ENCODE measurements at places on chromosomes 12 and 14.

DNA sequence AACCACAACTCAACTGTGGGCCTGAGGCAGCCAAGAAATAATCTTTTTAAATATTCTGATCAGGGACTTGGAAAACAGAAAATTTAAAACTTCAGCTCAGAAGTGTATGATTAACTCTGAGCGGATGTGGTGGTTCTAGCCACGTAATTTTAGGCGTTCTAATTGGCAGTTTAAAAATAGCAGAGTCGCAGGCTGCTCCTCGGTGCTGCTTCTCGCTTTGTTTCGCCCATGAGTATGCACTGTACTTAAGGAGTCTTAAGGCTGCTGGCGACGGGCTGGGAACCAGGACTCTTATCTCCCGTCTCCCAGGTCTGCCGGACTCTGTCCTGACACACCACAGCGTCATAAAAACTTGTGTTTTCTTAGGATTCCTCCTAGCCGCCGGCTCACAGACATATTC, 113.4 kb upstream of the PELI2 start:
- no peak for DNase-seq

DNA sequence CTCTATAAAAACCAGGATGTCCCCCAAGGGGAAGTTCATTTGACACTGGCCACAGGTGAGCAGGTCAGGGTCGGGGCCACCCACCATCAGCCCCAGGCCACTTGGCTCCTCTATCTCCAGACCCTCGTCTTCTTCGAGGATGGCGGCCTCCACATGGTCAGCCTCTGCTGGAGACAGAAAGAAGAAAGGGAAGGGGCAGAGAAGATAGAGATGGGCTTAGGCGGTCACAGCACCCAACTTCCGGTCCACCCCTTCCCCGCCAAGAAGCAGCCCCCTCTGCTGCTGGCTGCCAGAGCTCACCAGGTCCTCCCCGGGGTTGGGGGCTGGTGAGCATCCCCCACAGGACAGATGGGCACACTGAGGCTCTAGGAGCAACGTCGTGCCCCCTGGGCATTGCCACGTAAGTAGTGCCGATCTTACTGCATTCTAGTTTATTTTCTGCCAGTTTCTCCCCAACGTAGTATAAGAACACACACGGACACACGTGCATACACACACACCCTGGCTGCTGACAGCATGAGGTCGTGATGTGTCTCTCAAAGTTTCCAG, 14.2 kb downstream of the BCL11B start:
- DNase-seq, result no peak

GRCh38 chr14:56608689-56609088, 29.1 kb downstream of the TMEM260 start:
- no peak for DNase-seq

- DNase-seq, result no peak
Measured at GRCh38 chr14:30620178-30620577, 1.9 kb upstream of the SCFD1 start.

DNA sequence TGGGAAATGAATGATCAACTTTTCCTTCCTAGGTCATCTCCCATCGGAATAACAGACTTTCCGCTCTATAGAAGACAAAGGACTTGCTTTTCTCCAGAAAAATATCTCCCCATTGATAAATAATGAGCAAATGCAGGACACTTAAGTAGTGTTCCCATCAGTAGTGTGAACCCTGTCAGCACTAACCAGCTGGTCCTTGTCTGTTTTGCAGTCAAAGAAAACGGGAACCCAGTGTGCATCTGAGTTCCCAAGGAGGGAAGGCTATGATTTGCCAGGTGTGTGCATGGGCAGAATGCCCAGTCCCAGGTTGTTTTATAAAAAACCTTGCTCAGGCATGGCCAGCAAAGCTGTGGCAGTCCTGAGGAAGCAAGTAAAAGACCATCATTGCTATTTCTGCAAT, 256.5 kb upstream of the HMGA2 start:
- DNase-seq, result no peak

DNA sequence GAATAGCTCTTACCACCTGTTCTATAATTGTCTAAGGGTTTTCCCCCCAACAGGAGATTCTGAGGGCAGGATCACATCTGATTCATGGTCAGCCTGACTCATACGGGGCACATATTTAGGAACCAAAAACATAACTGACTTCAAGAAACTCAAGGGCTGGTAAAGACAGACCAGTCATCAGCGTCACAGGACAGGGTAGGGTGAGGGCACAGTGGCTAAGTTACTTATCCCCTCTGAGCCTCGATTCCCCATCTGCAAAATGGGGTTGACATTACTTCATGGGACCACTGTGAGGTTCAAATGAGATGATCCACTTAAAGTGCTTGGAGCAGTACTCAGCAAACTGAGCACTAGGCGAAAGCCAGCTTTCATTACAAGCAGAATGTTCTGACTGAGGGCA, 606 bp downstream of the CINP start:
- no peak for DNase-seq

DNA sequence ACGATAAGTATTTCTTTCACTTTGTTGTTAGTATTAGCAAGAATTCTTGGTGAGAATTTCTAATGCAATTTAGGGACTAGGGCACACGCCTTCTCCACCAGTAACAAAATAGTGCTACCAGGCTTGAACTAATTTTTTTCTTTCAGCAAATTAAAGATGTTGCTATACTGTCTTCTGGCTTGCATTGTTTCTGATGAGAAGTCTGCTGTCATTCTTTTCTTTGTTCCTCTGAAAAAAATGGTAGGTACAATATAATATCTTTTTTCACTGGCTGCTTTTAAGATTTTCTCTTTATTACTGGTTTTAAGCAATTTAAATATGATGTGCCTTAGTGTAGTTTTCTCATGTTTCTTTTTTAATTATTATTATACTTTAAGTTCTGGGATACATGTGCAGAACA, 171.2 kb downstream of the PCNX1 start:
- no peak for DNase-seq

DNA sequence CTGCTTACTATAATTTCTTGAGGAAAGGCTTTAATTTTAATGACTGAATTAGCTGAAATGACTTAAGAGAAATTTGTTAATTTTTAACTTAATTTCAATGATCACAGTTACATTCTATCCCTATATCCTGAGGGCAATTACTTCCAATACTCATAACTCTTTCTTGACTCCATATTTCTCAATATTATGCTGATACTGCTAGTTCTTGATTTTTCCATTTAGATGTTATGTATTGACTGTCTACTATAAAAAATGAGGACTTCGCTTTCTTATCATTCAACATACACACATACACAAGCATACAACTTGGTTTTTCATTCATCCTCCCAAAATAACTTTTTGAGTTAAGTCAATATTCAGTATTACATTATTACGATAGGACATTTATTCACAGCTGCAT, 176.2 kb downstream of the PHLDA1 start:
- no peak for DNase-seq

- DNase-seq, result no peak
Measured at GRCh38 chr14:102754370-102755262, 22.6 kb upstream of the TRAF3 start.

DNA sequence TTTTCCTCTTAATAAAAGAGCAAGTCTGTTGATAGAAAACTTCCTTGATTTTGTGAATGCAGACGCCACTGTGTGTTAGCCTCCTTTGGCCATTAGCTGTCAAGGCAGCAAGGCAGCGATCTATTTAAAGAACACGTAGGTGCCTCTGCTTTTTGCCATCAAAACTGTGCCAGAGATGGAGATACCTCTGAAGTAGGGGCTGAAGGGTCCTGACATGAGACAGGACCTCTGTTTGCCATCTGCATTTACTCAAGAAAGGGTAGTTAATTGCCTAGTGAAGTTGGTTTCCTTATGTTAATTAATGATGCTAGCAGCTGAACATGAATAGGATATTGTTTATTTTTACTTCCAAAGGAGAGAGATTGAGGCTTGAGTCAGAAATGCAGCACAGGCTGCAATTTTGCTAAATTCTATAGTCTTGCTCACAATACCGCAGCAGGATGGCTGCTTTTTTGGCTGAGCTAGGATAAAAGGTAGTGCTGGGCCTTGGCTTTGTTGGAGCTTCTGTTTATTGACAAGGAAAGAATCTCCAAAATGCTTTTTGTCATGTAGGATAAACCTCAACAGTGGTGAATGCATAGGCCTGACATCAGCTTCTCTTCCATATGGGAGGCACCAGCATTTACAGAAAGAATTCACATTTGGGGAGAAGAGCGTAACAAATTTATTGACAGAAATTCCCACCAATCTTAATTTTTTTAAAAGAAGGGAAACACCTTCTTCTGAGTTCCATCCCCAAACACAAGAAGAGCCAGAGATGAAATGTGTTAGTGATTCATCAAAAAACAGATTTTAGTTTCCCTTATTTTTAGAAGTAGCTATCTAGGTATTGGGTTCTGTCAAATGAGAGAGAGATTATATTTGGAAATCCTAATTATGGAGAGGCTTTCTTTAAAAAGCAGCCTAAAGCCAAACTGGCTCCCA, 13.9 kb upstream of the RPH3A start:
- no peak for DNase-seq

DNA sequence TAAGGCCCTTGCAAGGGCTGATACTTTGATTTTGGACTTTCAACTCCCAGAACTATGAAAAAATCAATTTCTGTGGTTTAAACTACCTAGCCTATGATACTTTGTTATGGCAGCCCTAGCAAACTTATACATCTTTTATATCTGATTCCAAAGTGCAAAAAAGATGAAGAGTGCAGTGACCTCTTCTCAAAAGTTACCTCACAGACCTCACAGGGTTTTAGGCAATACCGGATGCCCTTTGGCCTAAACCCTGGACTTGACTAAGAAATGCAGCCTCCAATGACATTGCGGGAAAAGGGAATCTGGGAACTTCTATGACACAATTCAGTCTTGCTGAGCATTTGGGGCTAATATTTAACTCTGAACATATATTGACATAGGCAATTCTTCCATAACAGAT, 63.3 kb downstream of the IGF1 start:
- DNase-seq, result no peak

GRCh38 chr12:3560295-3560620, 69.3 kb downstream of the PRMT8 start:
- no peak for DNase-seq

DNA sequence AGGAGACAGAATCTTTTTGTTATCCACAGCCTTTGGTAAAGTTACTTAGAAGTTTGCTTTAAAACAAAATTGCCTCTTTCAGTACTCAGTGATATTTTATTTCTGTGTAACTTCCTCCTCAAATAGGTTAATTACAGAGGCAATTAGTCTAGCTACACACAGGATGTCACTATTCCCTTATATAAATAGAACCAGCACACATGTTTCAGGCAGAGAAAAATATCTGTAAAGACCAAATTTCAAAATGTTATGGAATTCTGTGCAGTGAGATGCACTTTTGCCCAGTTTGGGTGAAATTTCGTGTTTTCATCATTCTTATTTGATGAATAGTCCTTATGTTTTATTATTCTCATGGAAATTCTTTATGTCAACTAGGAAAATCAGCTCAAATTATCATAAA, 410.6 kb upstream of the SOX5 start:
- no peak for DNase-seq
